ENCODE measurements at places on chromosomes 3 and 15. TPM values are rescaled to one million over a fixed set of nuclear protein-coding genes. Genes with fewer than 3 reads are reported as not detected.

DNA sequence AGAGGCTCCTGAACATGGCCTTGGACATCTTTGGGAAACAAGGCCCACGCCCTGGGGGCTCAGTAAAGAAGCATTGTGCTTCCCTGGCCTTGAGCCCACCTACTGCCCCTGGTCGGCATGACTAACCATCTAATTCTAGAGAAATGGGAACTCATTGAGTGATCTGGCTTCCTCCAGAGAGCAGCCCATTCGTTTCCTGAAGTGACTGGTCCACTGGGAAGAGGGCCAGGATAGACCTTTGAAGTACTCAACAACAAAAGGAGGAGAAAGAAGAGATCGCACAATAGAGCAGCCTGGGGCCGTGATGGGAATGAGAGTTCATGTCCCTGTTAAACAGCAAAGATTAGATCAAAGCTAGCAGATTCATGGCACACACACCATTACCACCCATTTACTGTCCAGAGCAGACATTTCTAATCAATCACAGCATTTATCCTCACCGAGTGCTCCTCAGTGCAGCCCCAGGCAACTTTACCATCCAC, 514.4 kb upstream of the PROK2 start:
- no peak for DNase-seq
- no peak overlapping the region for H3K27ac ChIP-seq
- peaks cover 3% of the 10 kb centered on the region for H3K27me3 ChIP-seq
- peaks cover 11% of the 10 kb centered on the region for H3K4me1 ChIP-seq
- no peaks in the 10 kb centered on the region for H3K36me3 ChIP-seq

GRCh38 chr3:35727179-35727578, 87.9 kb downstream of the ARPP21 start:
- peaks cover 14% of the 10 kb centered on the region for H3K4me1 ChIP-seq
- no peaks in the 10 kb centered on the region for H3K27me3 ChIP-seq
- H3K27ac ChIP-seq, result no peak overlapping the region
- no peak overlapping the region for H3K4me3 ChIP-seq
- H3K36me3 ChIP-seq, result peaks cover 5% of the 10 kb centered on the region

GRCh38 chr15:60917461-60918145, 311.5 kb downstream of the RORA start:
- no peak overlapping the region for H3K4me3 ChIP-seq
- H3K27me3 ChIP-seq, result no peaks in the 10 kb centered on the region
- no peak overlapping the region for H3K27ac ChIP-seq
- DNase-seq, result no peak
- no peaks in the 10 kb centered on the region for H3K36me3 ChIP-seq

DNA sequence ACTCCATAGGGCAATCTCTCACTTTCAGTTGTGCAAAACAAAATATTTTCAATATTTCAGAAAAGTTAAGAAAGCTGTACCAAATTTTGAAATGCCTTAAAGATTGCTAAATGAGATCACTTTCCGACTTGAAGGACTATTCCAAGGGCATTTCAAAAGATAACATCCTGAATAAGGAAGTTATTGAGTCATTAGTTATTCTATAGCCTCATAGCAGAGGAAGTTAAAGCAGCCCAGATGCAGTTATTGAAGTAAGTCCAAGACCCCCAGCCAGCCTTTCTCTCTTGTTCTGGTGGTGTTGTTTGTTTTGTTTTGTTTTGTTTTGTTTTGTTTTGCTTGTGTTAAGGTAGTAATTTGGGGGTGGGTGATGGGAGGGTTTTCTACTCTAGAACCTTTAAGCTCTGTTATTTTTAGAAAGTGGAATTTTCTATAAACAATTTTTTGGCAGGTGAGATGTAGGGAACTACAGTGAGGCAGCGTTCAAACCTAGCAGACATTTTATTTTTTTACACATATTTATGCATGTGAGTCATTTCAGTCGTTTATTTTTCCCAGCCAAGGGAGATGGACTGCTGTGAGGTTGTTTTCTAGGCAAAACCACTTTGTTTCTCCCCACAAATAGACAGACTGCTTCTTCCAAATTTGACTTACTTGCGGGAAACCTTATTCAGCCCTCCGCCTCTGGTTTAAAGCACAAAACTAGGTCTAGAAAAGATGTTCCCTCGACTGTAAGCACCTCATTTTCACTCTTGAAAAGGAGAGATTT, 216.3 kb upstream of the ARPP21 start:
- DNase-seq, result no peak
- no peaks in the 10 kb centered on the region for H3K36me3 ChIP-seq
- H3K27ac ChIP-seq, result no peak overlapping the region
- no peak overlapping the region for H3K4me3 ChIP-seq

DNA sequence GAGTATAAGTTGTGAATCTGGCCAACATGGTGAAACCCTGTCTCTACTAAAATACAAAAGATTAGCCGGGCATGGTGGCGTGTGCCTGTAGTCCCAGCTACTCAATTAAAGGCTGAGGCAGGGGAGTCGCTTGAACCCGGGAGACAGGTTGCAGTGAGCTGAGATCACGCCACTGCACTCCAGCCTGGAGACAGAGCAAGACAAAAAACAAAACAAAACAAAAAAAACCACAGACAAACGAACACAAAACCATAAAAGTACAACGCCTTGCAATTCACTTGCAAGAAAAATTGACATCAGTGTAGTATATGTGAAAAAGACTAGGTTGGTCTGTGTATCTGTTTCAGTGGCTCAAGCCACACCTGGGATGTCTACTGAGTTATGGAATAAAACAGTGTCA, 29.9 kb upstream of the CCDC80 start:
- no peaks in the 10 kb centered on the region for H3K27me3 ChIP-seq
- DNase-seq, result no peak
- H3K36me3 ChIP-seq, result no peaks in the 10 kb centered on the region
- H3K4me1 ChIP-seq, result no peaks in the 10 kb centered on the region

GRCh38 chr15:39108021-39108420, 472.9 kb upstream of the THBS1 start:
- no peak overlapping the region for H3K4me3 ChIP-seq
- no peaks in the 10 kb centered on the region for H3K36me3 ChIP-seq
- no peak overlapping the region for H3K27ac ChIP-seq
- no peaks in the 10 kb centered on the region for H3K4me1 ChIP-seq
- no peaks in the 10 kb centered on the region for H3K27me3 ChIP-seq

- no peaks in the 10 kb centered on the region for H3K27me3 ChIP-seq
- no peak overlapping the region for H3K27ac ChIP-seq
- H3K36me3 ChIP-seq, result no peaks in the 10 kb centered on the region
- H3K4me1 ChIP-seq, result peaks cover 1% of the 10 kb centered on the region
These were observed 32.9 kb downstream of the NXPE3 start for GRCh38 chr3:101811875-101812274.

DNA sequence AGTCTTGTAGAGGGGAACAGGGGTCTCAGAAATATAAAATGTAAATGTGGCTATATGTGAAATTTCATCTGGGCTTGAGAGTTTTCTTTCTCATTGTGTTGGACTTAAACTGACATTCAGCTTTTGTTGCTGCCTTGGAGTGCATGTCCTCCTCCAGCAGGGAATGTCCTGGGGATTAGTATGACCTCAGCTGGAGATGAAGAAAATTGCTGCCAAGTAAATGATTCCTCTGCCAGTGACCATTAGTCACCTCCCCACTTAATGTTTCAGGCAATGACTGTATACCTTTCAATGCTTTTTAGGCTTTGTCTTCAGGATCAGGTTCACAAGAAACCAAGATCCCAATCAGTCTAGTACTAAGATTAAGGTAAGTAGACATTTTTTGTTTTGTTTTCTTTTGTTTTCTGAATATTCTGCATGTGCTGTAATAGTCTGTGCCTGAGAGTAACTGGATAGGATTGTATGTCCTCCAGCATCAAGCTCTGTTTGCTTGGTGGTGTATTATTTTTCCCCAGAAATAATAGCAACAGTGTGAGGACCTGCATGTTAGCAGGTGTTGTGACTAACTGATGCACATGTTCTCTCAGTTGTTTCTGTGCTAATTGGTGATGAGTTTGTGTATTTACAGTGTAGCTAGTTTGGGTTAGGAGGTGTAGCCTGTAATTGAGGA, 18.1 kb upstream of the SLC22A13 start:
- peaks cover 4% of the 10 kb centered on the region for H3K36me3 ChIP-seq
- peak overlapping the region; percentile 66 for H3K4me3 ChIP-seq
- peak overlapping the region; percentile 96 for H3K27ac ChIP-seq
- no peak for DNase-seq
- H3K4me1 ChIP-seq, result peaks cover 25% of the 10 kb centered on the region

GRCh38 chr3:18099611-18100010, 325.5 kb downstream of the SATB1 start:
- H3K27ac ChIP-seq, result no peak overlapping the region
- H3K27me3 ChIP-seq, result peaks cover 1% of the 10 kb centered on the region
- no peak for DNase-seq
- peaks cover 5% of the 10 kb centered on the region for H3K36me3 ChIP-seq

- H3K4me3 ChIP-seq, result no peak overlapping the region
- peaks cover 42% of the 10 kb centered on the region for H3K4me1 ChIP-seq
These were observed 8.1 kb downstream of the XIRP1 start for GRCh38 chr3:39184081-39184967.

DNA sequence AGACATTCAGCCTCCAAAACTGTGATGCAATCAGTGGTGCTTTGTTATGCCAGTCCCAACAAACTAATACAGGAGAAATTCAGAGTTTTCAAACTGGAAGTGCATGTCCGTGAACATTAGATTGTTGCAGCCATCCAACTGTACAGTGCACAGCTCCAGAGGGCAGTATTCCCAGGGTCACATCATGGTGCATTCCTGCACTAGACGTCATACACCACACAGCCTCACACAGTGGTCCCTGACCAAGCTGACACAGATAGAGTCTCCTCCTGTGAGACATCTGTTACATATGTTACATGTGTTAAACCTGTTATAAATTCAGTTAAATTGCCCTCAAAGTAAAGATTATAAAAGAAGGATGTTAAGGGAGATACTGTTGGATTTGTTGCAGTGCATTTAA, 209.0 kb downstream of the LRRN1 start:
- DNase-seq, result no peak
- no peaks in the 10 kb centered on the region for H3K36me3 ChIP-seq
- peaks cover 4% of the 10 kb centered on the region for H3K4me1 ChIP-seq
- H3K4me3 ChIP-seq, result no peak overlapping the region
- H3K27me3 ChIP-seq, result peaks cover 6% of the 10 kb centered on the region

GRCh38 chr3:79968418-79968817, 200.6 kb upstream of the ROBO1 start:
- H3K27ac ChIP-seq, result no peak overlapping the region
- no peak overlapping the region for H3K4me3 ChIP-seq
- H3K36me3 ChIP-seq, result peaks cover 4% of the 10 kb centered on the region
- no peak for DNase-seq

DNA sequence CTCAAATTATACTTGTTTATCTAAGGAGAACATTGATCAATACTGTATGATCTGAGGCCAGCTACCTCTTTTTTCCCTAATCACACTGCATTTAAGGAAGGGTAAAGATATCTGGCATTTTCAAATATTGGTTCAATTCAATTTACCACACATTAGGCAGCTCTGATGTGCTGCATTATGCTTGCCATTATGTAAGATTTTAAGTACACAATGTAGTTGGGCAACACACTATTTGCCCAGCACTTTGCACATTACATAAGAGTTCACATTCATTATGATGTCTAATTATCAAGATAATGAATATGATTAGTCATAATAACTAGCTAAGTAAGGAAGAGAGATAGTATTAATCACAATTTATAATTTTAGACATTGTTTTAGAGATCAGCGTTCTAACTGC, 196.3 kb downstream of the BCHE start:
- H3K27ac ChIP-seq, result no peak overlapping the region
- no peaks in the 10 kb centered on the region for H3K27me3 ChIP-seq
- H3K4me1 ChIP-seq, result no peaks in the 10 kb centered on the region
- no peak overlapping the region for H3K4me3 ChIP-seq

ZBBX gene
- 1.4 TPM for total RNA-seq

XCR1 gene
- total RNA-seq, result not detected

SENP8 gene
- total RNA-seq, result 6.3 TPM

POLQ gene
- total RNA-seq, result 2.4 TPM

All from glutamatergic neuron (in vitro differentiated cells).